ENCODE measurements at places on chromosomes 16 and 17.
A peak's percentile ranks its signal among the peaks of the same experiment; 100 is the strongest.

GRCh38 chr16:53494636-53495035, 8.4 kb downstream of the AKTIP start:
- no peak for DNase-seq

DNA sequence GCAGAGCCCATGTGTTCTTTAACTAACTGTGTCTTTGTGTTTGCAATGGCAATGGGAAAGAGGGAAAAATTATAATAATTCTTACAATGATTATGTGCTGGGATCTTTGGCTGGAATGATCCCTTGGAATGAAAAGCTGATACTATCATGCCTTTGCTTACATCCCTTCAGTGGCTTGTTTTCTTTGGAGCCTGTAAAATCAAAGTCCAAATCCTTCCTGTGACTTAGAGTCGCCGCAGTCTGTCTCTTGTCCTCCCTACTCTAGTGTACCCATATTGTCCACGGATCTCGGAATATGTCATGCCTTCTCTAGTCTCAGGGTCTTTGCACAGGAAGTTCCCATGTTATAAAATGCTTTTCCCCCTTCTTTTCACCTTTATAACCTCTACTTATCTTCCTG, 111.7 kb upstream of the MAF start:
- no peak for DNase-seq

- DNase-seq, result peak; percentile 8
These were observed 14.7 kb downstream of the PHKB start for GRCh38 chr16:47475786-47476185.

DNA sequence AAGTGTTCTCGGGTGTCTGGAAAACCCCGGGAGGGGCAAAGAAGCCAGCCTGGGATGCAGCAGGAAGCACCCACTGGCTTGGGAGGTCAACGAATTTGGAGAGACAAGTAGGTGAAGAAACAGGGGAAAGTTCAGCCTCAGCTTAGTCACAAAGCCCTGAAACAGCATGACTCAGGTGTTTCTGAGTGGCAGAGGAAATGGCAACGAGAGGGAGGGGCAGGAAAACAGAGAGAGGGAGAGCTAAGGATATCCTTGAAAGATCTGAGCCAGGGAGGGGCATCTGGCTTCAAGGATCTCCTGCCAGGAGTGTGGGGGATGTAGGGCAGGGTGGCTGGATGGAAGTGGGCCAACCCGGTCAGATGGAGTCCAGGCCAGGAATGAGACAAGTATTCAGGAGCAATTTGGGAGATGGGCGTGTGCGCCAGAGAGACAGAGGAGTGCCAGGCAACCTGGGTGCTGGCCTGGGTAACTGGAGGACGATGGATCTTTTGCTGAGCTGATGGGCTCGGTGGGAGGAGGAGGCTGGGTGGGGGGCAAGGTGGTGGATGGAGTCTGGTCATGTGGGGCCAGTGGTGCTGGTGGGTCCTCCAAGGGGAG, 27.2 kb downstream of the ABCC3 start:
- peak; percentile 92 for DNase-seq

DNA sequence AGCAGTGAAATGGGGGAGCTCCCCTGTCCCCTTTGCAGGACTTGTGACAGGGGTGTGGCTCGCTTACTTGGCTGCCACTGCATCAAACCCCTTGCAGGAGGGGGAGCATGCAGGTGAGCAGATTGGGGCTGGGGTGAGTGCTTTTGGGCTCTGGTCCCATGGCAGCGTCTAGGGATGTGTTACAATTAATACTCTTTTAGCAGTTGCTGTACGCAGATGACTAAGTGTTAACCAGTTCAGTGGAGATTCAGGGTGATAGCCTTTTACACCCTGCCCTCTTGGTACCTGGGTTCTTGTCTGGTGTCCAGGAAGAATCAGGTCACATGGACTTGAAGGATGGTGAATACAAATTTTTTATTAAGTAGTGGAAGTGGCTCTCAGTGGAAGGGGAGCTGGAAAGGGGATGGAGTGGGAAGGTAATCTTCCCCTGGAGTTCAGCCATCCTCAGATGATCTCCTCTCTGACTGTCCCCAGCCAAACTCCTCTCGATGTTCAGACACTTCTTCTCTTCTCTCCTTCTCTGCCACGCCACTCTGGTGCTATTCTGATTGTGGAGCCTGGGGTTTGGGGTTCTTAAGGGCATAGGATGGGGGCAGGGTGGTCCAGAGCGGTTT, 100.1 kb downstream of the MARF1 start:
- DNase-seq, result no peak

- peak; percentile 56 for DNase-seq
These were observed 243.9 kb downstream of the CDH8 start for GRCh38 chr16:61792194-61792909.

- no peak for DNase-seq
These were observed 47.6 kb upstream of the CDC42EP4 start for GRCh38 chr17:73359352-73359751.
